Fibroblast of skin of right quadriceps (primary cell): ENCODE measurements at places on chromosomes 16 and 17.

GRCh38 chr17:77609553-77610517 is 348.7 kb upstream of the TNRC6C start:
- DNase-seq, result peak; percentile 31

DNA sequence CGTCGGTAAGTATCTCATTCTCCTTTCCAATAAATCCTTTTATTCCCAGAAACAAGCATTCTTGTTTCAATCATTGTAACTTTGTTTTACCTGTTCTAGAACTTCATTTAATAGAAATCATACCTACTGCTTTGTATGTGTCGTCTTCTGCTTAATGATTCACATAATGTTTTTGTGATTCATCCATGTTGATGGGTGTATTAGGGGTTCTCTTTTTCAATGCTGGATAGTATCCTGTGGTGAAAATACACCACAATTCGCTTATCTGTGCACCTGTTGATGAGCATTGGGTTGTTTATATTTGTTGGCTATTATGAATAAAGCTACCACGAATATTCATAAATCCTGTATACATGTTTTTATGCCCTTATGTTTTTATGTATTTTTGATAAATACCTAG is 703.2 kb downstream of the MAF start:
- no peak for DNase-seq

DNA sequence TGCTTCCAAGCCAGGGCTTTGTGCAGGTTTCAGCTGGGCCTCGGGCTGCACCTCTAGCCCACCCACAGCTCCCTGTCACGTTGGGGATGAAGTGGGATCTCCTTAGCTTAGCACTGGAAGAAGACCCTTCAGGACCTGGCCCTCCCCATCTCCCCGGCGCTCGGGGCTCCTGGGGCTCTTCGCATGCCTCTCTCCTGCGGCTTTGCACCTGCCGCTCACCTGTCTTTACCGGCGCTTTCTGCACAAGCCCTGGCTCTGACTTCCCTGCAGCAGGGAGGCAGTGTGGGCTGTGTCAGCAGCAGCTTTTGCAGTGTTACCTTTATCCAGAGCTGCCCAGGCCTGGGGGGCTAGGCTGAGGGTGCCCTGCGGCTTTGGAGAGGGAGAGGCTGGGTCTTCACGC is 52.3 kb downstream of the NT5M start:
- no peak for DNase-seq

DNA sequence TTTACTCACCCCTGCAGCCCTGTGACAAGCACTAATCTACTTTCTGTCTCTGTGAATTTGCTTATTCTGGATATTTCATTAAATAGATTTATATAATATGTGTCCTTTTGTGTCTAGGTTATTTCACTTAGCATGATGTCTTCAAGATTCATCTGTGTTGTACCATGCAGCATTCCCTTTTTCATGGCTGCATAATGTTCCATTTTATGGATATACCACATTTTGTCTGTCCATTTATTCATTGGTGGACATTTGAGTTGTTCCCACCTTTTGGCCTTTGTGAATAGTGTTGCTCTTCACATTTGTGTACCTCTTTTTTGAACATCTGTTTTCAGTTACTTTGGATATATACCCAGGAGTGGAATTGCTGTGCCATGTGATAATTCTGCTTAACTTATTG is 110.3 kb downstream of the ELAC2 start:
- DNase-seq, result no peak

DNA sequence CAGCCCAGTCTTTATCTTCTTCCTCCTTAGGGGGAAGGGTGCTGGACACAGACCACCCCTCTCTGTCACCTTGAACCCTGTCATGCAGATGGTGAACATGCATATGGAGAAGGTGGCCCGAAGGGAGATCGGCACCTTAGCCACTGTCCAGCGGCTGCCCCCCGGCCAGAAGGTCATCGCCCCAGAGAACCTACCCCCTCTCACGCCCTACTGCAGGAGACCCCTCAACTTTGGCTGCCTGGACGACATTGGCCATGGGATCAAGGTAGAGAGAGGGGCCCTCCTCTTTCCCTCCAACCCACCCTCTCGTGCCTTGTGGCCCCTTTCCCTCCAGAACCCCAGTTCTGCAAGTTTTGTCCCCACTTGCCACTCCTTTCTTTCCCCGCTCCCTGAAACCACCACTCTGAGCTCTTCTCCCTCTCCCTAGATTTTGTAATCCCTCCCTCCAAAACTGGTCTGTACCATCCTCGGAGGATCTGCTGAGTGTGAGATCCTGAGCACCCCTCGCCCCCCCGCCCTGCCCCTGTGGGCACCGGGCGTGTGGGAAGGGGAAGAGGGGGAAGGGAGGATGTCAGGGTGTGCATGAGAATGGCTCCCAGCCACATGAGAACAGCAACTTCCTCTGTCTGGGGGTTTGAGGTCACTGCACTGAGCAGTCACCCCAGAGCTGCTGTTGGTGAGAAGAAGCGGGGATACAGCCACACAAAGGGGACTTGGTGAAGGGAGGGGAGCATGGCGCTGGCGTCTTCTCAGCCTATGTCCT is 7.3 kb downstream of the ABI3 start:
- no peak for DNase-seq

GRCh38 chr17:78226759-78227454 is 4.5 kb upstream of the TMEM235 start:
- no peak for DNase-seq

DNA sequence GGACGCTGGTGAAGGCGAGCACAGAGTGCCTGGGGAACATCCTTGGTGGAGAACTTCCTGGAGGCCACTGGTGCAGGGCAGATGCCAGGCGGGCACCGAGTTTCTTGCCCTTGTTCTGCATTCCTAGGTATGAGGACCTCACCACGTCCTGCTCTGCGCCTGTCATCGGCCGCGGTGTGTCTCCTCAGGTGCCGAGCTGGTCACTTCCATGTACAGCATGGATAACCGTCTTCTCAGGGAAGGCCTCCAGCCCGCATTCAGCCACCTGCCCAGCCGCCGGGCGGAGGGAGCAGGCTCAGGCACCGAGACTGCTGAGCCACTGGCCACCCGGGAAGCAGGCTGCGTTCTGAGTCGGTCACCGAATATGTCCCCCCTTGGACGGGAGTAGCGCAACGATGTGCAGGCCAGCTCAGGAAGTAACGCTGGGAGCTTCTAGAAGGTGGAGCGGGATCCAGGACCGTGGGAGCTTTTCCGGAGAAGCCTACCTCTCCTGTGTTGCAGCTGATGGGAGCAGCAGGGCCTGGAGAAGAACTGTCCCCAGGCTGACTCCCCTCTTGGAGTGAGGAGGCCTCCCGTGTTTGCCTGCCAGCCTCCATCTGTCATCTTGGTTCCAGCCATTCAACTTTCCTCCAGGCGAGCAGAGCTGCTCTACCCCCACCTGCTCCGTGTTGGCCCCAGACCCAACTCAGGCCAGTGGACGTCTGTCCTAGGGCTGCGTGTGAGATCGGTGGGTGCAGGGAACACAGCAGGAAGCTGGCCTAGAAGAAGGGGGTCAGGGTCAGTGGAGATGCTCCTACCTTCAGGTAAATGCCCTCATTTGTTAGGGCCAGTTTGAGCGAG is 2.1 kb upstream of the BAIAP2 start:
- no peak for DNase-seq

GRCh38 chr16:68800257-68800875 is 43.0 kb upstream of the TANGO6 start:
- peak; percentile 85 for DNase-seq

GRCh38 chr17:32519228-32520103 is 32.7 kb downstream of the CDK5R1 start:
- peak; percentile 43 for DNase-seq

GRCh38 chr17:4443476-4443875 is 9.7 kb downstream of the SPNS3 start:
- no peak for DNase-seq

DNA sequence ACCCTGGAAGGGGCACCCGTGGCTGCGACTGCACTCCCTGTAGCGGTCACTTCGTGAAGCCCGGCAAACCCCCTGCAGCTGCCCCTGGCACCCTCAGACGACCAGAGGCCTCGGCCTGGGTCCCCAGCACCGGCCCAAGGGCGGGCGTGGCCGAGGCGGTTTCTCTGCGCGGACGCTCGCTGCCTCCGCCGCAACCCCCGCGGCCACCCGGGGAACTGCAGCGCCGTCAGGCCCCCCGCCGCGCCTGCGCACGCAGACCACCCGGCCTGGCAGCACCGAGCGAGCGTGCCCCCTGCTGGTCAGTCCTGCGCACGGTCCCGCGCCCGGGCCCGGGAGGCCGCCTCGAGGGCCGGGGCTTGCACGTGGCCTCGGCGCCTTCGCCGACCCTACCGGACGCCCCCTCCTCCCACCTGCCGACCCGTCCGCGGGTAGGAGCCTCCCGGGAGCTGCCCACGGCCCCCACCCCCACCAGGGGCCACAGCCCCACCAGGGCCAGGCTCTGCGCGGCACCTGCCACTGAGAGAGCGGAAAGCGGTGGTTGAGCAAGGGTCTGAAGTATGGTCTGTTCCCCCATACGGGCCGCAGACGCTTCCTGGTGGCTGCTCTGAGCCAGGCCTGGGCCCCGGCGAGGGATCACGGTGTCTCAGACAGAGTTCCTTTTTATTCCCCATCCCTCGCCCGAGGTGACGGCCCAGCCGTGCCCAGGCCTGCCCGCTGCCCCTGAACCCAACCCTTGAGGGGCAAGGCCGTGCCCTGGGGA is 11.5 kb upstream of the HS3ST6 start:
- peak; percentile 80 for DNase-seq

GRCh38 chr17:74212913-74213791 is at the start of gene TTYH2:
Gene TTYH2, plus strand, starts transcription at chr17:74213571. Its CDS starts 17 bp downstream, at chr17:74213588.
- peak; percentile 87 for DNase-seq

DNA sequence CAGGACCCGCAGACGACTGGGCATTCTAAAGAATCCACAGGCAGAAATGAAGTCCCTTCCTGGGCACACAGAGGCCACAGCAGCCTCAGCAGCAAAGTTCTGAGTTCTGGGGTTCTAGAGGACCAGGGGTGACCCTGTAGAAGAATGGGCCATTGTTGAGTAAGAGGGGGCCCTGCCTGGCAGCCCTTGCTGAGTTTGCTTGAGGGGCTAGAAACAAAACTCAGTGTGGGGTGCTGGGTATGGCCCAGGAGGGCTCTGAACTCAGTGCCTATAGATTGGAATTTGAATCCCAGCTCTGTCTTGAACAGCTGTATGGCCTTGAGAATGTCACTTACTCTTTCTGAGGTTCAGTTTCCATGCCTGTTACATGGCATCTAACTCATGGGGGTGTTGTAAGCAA is at the start of gene PDILT:
TSS of gene PDILT (minus strand) at position 101 of the 400 bp plus-strand sequence. CDS start 5,437 bp downstream, outside the sequence.
- no peak for DNase-seq

GRCh38 chr17:10631048-10631700 is 25.9 kb downstream of the MYH3 start:
- peak; percentile 15 for DNase-seq

GRCh38 chr16:70700101-70701020 is 14.5 kb upstream of the MTSS2 start:
- no peak for DNase-seq

DNA sequence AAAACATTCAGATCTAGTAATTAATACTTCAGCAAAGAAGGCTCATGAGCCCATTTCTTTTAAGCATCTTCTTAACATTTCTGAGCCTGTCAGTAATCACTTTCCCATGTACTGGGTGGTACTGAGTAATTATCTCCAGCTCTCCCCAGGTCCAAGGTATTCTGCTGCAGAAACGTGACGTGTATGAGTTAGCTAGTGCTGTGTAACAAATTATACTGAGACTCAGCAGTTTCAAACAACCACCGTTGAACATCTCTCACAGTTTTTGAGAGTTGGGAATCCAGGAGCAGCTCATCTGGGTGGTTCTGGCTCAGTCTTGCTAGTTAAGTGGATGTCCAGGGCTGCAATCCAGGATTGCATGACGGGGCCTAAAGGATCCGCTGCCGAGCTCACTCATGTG is 25.2 kb downstream of the C16orf95 start:
- DNase-seq, result no peak

GRCh38 chr17:65553009-65553645 is 8.3 kb downstream of the AXIN2 start:
- peak; percentile 95 for DNase-seq

GRCh38 chr16:57392694-57393093 is 11.9 kb upstream of the CCL17 start:
- no peak for DNase-seq

DNA sequence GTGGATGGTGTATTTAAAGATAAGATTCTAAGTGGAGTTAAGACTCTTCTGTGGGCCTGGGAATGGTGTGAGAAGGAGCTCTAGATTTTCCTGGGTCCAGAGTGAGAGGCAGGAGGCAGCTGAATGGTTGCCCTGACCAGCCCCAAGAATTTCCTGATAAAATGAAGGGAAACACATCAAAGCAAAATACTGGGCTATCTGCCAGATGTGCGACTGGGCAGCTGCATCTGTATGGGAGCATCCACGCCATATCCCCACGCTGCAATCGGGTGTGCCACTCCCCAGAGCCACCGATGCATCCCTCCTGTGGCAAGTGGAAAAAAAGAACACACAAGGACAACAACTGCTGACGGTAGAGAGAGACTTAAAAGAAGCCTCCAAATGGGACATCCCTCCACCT is 84.3 kb upstream of the COX10 start:
- DNase-seq, result no peak

DNA sequence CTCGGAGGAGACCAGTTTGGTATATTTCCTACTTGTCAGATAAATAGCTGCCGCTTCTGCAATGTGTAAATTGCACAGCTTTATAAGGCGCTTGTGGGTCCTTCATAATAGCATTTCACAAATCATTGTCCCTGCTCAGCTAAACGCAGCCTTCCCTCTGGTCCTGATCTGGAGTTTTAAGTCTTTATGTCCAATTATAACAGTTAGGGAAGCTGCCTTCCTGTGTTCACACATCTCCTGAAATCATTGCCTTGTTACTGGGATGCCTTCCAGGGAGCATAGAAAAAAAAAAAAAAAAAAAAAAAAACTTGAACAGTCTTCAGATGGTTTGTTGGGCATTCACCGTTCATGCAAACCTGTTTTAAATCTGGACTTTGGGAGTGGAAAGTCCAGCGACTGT is 342.0 kb downstream of the XYLT1 start:
- DNase-seq, result no peak

DNA sequence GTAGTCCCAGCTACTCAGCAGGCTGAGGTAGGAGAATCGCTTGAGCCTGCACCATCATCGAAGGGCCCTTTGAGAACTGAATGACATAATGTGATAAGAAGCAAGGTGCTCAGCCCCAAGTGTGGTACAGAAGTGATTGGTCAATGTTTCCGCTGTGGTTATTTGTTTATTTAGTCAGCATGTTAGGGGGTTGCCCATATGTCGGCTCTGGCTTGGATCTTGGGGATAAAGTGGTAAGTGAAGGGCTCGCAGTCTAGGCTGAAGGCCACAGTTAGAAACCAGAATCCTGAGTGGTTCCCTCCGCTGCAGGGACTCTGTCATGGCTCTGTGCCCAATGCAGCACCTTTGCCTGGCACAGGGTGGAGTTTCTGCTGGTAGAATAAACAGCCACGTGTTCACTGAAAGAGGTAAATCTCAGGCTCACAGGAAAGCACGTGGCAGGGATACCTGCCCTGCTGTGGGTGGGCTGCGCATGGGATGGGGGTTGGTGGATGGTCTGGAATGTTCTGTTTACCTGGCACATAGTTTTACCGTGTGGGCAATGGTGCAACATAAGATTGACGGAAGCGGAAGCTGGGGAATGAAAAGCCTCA is 35.4 kb downstream of the SYT17 start:
- DNase-seq, result no peak

- DNase-seq, result no peak
Observed at GRCh38 chr16:68711421-68712139, 25.5 kb upstream of the CDH1 start.

GRCh38 chr17:49204516-49204915 is 5.9 kb downstream of the GNGT2 start:
- no peak for DNase-seq

- no peak for DNase-seq
Observed at GRCh38 chr16:48047720-48048119, 108.1 kb downstream of the ABCC12 start.

GRCh38 chr17:2749058-2749783 is at the start of gene CCDC92B:
Gene CCDC92B, minus strand, starts transcription at chr17:2749652. Its CDS starts 14,507 bp downstream, at chr17:2735145.
- DNase-seq, result no peak
